ENCODE measurements at places on chromosomes 3 and 15. TPM values are rescaled to one million over a fixed set of nuclear protein-coding genes. Genes with fewer than 3 reads are reported as not detected.

Gene A4GNT
- total RNA-seq, result not detected

Gene PXYLP1
- total RNA-seq, result 20.7 TPM

Gene SUSD5
- 3.5 TPM for total RNA-seq

Gene SLC28A1
- total RNA-seq, result not detected
